ENCODE measurements at places on chromosomes 12 and 14.

- DNase-seq = no peak
Observed at GRCh38 chr14:74695406-74695805, 17.5 kb downstream of the AREL1 start.

DNA sequence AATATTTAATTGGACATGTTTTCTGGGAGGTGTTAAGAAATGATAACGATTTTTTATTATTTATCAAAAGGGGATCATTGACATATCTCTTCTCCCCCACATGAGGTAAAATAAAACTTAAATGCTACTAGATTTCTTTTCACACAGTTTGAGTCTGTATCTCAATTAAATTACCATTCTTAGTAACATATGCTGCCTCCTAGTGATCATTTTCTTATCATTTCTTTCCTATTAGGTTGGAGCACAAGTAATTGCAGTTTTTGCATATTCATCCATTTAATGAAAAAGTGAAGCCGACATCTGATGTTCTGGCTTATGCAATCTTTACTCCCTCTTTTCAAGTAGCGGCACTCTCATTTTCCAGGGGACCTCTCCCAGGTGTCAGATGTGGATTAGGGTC is 24.9 kb downstream of the PUS7L start:
- DNase-seq = no peak

DNA sequence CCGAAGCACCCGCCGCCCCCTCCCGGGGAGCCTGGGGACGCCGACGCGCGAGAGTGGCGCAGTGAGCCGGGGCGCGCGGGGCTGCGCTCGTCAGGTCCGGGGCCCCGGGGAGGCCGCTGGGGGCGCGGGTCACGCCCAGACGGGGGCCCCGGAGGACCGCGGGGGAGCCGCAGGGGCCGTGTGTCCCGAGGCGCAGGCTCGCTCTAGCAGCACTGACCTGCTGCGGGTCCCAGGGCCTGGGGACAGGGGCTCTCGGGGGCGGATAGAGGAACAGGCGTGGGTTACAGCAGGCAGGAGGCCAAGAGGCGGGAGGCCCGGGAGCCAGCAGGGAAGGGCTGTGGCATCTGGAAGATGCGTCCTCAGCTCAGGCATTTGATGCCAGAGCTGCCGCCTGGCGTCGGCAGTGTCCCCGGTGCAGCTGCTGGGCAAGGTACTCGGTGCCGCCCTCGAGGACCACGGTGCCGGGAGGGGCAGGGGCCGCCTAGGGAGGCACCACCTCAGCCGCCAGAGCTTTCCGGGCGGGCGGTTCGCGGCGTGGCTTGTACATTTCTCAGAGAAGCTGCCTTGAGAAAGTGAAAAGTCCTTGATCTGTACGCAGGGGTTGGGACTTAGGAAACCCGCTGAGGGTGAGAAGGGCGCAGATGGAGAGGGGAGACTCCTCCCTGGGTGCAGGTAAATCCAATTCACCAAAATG is 1.2 kb downstream of the WNT5B start:
- no peak for DNase-seq

DNA sequence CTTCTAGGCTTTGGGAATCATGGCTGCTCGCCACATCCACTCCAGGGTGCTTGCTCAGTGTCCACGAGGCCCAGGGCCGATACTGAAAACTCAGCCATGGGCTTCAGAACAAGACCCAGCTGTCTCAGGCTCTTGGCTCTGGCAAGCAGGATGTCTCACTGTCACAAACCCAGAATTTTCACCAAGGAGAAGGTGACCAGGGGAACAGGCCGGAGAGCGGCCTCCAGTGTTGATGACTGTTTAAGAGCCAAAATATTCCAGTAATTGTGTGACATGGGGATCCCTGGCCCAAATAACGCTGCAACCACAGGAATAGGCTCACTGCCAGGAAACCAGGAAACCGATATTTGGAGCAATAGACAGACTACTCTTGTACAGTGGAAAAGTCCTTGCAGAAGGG is 9.8 kb upstream of the SERPINA5 start:
- DNase-seq = no peak

DNA sequence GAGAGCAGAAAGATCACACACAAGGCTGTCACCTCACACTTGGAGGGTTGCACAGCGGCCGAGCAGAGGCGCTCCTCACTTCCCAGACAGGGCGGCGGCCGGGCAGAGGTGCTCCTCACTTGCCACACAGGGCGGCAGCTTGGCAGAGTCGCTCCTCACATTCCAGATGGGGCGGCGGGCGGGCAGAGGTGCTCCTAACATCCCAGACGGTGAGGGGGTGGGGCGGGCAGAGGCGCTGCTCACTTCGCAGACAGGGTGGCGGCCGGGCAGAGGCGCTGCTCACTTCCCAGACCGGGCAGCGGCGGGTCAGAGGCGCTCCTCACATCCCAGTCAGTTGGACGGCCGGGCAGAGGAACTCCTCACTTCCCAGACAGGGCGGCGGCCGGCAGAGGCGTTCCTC is 9.1 kb downstream of the TMBIM4 start:
- no peak for DNase-seq

- DNase-seq = no peak
Observed at GRCh38 chr14:105532735-105533141, 6.4 kb downstream of the TMEM121 start.

DNA sequence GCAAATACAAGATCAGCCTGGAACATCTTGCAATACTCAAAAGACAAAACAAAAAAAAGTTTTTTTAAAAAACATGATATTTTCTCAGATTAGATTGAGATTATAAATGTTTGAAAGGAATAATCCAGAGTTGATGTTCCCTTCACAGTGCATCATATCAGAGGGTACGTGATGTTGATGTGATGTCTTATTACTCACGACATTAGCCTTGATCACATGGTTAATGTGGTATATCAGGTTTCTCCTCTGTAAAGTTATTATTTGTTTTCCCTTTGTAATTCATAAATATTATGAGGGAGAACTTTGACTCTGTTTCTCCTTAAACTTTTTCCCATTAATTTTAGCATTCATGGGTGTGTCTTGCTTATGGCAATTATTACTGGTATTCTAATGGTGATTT is 26.6 kb downstream of the LIMA1 start:
- no peak for DNase-seq

- DNase-seq = no peak
Observed at GRCh38 chr12:45732936-45733335, 3.4 kb downstream of the ARID2 start.

Data from fibroblast of skin of left biceps (primary cell).